ENCODE measurements at places on chromosomes 1 and 21.

GRCh38 chr21:37452227-37452626, 85.7 kb downstream of the DYRK1A start:
- DNase-seq: no peak

DNA sequence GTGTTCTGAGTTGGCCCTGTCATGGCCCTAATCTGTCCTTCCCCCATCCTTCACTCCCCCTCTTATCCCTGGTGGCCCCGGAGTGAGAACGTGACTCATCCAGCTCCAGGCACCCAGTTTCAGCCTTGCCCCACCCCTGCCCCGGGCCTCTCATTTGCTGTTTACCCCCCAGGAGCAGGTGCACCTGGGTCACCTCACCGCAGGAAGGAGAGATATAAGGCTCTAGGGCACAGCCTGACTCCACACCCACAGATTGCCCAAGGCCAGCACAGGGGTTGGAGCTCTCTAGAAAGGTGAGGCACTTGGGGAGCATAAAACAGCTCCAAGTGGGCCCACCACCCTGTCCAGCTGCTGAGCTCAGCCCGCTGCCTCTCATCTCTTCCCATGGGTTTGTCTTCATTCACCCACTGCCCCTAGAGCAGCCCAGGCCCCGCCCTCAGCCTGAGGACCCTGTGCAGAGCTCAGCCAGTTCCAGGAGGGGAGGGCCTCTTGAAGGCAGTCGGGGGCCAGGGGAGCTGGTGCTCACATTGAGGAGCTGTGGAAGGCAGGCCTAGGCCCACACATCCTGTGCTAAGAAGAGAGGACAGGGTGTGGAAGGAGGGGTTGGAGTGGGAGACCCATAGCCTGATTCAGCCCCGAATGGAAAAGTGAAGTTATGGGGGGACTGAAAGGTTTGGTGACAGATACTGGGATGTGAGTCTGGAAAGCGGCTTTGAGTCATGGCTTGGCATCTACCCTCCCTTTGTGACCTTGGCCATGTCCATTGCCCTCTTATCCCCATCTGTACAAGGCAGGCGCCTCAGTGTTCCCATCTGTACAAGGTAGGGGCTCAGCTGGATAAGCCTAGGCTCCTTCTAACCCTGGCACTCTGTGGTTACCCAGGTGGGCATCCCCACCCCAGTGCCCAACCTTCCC, 16.1 kb upstream of the GPR37L1 start:
- DNase-seq: no peak

- peak; percentile 32 for DNase-seq
Measured at GRCh38 chr1:168470901-168471431, 72.8 kb downstream of the XCL2 start.

DNA sequence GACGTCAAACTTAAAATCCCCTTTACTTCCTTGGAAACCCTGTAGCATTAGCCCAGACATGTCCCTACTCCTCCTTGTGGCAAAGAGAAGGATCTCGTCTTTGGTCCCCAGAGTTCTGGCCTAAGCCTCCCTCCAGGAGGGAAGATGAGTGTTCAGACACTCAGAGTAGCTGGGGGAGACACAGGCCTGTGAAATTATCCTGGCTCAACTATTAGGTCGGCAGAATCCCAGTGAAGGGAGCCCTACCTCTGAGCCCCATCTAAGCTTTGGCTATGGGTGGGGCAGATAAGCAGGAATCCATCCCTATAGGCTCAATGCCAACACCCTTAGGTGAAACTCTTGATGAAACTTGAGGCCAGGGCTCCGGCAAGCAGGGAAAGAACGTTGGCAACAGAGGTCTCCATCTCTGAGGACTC, 1.7 kb upstream of the SFN start:
- DNase-seq: no peak

DNA sequence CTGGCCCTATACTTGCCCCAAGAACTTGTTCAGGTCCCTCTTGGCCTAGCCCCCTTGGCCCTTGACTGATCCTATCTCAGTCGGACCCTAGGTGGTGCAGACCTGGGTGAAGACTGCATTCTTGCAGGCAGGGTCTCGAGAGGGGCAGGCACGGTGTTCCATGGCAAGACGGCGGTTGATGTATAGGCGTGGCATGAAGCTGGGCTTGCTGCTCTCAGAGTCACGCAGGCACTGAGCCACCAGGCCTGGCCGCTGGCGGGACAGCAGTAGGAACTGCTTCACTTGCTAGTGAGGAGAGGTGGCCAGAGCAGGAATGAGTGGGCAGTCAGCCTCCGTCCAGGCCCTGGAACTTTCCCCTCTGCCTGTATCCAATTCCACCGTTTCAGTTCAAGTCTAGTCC, 3.8 kb downstream of the HECTD3 start:
- DNase-seq: no peak

GRCh38 chr1:11279630-11280029, 6.6 kb downstream of the UBIAD1 start:
- DNase-seq: peak; percentile 42

DNA sequence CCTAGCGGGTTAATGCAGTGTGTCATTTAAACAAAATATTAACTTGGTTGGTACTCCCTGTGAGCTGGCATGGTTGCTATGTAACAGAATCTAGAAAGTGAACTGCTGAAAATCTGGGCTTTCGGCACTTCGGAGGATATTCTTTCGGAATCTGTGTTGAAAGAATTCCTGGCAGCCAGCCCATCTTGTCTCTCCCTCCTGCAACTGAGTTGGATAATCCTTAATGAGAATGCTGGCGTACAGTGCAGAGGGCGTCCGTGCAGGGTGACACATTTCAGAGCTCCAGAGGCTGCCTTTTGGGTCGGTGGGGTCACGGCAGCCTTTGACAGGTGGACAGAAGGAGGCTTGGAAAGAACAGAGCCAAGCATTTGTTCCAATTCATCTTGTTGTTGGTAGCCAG, 3.7 kb downstream of the KAZN start:
- DNase-seq: no peak

DNA sequence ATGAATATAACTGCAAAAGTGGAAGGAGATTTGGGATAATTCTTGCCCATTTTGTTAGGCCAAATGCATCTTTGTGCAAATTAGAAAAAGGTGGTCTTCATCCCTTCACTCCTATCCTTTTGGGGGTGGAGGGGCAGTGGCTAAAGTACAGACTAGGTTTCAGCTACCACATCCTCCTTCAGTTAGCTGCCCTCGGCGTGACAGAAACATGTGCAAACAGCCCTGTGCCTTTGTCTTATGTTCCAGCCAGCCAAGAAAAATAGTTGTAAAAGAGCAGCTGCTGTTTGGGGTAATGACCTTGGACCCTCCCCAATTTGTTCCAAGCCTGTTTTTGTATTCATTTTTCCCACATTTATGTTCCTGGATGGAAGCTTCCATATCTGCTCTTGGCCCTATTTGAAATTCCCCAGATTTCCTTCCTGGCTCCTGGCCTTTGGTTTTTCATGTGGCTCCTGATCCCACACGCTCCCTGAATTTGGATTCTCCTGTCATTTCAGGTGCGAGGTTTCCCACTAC, 8.3 kb upstream of the LGALS8 start:
- no peak for DNase-seq

- no peak for DNase-seq
Measured at GRCh38 chr21:17472182-17472581, 40.7 kb upstream of the CXADR start.

- DNase-seq: no peak
Measured at GRCh38 chr1:68704800-68705443, 208.0 kb upstream of the DEPDC1 start.

DNA sequence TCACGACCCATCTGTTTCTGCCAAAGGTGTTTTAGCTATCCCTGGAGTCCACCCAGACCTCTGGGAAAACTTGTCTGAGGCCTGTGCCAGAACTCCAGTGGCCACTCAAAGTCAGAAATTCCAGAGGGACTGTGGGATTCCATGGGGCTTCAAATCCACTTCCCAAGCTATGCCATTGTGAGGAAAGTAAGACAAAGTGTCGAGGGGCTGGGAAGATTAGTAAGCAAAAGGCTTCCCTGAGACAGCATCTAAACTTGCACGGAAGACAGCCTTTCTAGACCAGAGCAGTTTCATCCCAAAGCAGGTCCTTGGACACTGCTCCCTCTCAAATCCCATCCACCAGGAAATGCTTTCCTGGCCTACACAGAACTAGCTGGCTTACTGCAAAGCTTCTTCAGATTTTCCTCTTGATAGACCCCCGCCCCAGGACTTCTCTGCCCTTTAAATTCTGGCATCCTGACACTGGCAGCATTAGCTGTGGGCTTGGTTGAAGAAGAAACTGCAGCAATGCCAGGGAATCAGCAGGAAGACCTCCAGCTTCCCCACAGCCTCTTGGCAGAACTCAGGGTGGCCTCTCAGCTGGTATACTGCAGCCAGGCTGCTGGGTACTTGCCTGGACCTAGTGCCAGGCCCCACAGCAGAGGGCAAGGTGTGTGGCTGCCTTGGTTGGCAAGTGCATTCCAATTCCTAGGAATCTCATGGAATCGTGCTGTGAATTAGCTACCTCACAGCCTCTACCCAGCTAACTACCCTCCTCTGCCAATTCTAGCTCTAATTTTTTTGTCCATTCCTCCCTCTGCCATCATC, 27.3 kb upstream of the LMX1A start:
- DNase-seq: no peak

GRCh38 chr1:162386292-162387225, 5.0 kb downstream of the C1orf226 start:
- DNase-seq: peak; percentile 61

GRCh38 chr1:154955718-154956543, at the start of gene PBXIP1:
PBXIP1 (minus strand) TSS chr1:154956099; CDS start chr1:154953721, 2,378 bp downstream.
- peak; percentile 96 for DNase-seq

GRCh38 chr21:37551993-37552355, 185.4 kb downstream of the DYRK1A start:
- no peak for DNase-seq

- no peak for DNase-seq
Measured at GRCh38 chr1:29387210-29387609, 150.9 kb downstream of the PTPRU start.

GRCh38 chr1:24111996-24112779, at the start of gene MYOM3:
MYOM3 (minus strand) TSS chr1:24112135; CDS start chr1:24108636, 3,499 bp downstream.
- DNase-seq: peak; percentile 73

- no peak for DNase-seq
Measured at GRCh38 chr1:19153169-19153568, 56.9 kb downstream of the UBR4 start.

DNA sequence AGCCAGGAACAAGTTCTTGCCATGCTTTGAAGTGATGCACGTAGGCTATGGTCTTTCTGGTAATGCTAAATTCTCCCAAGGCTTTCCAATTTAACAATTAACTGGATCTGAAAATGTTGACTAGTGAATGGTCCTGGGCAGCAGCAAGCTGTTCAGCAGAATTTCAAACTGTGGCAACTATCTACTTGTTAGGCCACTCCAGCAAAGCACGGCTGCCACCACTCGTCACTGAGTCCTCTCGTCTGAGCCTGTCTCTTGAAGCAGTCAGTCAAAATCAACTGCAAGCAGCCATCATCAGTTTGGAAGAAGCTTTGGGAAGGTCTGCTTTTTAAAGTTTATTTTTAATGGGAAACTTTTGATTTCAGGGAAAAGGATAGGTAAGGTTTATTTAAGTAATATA, 6.1 kb downstream of the FLVCR1 start:
- DNase-seq: no peak

DNA sequence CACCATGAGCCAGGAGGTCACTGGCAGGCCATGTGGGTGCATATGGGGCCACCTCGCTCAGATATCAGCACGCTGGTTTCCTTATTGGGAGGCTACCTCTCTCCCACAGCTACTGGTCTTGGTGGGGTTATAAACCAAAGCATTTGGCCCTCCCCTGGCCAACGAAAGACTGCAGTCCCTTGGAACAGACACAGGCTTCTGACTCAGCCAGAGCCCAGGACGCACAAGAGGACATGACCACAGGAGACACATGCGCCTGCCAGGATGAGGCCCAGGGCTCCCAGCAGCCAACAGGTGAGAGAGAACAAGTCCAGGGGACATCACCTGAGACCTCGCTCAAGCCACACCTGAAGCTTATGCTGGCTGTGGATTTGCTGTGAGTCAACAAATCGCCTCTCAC, 13.8 kb downstream of the NPHP4 start:
- DNase-seq: no peak

DNA sequence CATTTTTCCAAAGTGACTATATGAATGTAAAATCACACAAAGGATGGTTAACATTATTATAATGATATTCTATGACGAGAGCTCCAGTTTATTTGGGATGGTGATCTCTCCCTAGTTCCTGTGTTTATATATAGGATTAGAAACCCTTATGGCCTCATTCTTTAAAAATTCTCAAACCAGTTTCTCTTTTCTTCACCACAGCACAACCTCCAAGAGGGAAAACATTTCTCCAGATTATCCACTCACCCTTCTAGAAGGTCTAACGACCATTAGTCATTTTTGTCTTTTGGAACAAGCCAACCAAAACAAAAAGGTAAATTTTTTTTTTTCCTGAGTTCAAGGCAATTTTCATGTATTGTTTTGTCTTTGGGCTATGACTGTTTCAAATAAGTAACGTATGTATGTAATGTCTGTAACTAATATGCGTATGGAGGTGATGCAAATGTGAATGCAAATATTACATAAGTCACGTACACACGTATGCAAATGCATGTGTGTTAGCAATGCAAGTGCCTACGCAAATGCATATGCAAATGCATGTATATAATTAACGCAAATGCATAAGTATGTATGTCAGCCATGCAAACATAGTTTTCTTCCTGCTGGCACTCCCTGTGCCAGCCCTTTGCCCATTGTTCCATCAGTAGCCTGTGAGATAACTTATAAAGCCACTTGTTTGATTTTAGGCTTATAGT, 72.5 kb upstream of the MORC3 start:
- no peak for DNase-seq

DNA sequence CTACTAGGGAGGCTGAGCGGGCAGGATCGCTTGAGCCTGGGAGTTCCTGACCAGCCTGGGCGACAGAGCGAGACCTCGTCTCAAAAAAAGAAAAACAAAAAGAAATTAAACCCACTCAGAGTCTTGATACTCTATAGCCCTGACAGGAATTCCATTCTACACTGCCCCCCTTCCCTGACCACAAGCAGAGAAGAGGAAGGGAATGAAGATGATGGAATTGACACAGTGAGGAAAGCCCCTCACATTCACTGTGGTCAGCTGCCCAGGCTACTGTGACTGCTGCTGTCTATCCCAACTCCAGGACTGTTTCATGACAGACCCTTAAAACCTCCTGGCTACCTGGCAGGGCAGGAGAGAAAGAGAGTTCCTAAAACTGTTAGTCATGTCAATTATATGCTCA, 12.1 kb downstream of the LIN9 start:
- DNase-seq: no peak

DNA sequence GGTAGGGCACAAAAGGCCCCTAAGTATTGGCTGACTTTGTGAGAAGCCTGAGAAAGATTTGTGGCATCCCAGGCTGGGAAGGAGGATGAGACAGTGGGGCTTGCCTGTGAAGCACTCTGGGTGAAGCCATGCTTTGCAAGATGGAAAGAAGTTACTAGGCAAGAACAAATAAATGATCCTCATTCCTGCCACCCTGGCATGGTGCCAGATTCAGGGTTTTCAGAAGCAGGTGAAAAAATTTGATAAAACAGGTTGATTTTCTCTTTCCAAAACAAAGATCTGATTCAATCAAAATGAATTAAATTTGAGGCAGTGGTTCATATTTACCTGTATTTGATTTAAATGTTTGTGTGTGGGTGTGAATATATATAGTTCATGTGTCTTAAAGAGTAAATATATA, 386.9 kb upstream of the PROX1 start:
- DNase-seq: no peak

Data from hematopoietic multipotent progenitor cell treated with erythropoietin and hydrocortisone succinate and interleukin-3 and kit ligand, for 8 days (in vitro differentiated cells).